Glomerular endothelial cell (primary cell): ENCODE measurements at places on chromosomes 6 and 20.

GRCh38 chr20:840858-841567, 7.5 kb downstream of the FAM110A start:
- DNase-seq, result no peak

- DNase-seq, result no peak
Observed at GRCh38 chr6:96624957-96625356, 62.0 kb downstream of the FHL5 start.

DNA sequence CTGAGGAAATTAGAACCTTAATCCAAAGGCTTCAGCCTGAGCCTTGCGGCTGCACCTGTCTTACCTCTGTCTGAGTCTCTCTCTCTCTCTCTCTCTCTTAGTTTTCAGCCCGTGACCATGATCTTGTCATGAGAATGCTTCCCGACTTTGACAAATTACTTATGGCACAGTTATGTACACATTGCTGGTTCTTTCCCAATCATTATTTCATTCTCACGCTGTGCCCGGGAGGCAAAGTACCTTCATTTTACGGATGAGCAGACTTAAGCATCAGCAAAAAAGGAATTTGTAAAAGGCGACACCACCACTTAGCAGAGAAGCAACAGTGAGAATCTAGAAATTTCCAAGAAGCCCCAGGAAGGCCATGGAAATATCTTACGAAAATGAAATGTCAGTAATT, 54.6 kb downstream of the GMPR start:
- no peak for DNase-seq

DNA sequence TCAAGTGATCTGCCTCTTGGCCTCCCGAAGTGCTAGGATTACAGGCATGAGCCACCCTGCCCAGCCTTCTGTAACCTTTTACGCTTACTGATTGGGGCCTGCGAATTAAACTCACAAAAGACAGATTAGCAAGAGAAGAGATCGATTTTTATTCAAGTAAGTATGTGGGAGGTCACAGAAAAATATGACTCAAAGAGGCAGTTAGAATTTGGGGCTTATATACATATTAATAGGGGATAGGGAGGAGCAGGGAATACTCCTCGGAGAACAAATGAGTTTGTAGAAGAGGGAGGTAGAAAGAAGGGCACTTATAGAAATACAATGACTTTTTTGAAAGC, 78.9 kb downstream of the CD24 start:
- no peak for DNase-seq

DNA sequence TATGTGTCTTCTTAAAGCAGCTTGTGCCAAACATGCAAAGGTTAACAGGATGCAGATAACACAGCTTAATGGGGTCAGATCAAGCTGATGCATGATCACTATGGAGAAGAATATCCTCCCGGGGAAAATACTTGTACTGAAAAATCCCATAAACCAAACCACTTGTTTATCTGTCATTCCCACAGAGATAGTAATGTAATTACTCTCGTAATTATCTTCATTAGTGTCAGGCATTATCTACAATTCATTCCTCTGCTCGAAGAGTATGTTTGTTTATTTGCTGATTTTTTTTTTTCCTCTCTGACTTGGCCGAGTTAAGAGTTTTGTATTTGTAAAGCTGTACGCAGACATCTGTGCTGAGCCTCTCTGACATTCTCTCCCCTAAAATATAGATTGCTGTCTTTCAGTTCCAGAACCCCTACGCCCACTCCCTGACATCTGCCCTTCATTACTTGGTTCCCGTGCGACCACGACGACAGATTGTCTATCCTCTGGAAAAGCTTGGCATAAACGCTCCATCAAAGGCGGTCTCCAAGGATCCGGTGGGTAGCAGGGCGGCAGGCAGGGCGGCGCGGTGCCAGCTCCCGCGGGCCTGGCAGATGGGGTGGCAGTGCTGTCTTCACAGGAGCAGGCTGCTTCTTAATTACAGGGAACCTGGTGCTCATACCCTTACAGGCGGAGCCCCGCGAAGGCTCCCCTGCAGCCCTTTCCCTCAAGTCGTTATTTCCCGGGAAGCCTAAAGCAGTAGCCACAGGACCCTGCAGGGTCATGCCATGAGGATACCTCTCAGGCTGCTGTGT, 147.2 kb downstream of the CFAP61 start:
- no peak for DNase-seq

- no peak for DNase-seq
Observed at GRCh38 chr20:44001667-44002596, 87.3 kb downstream of the TOX2 start.

- no peak for DNase-seq
Observed at GRCh38 chr6:84059082-84059481, 25.5 kb downstream of the MRAP2 start.

GRCh38 chr6:4743062-4743461, 33.1 kb upstream of the CDYL start:
- DNase-seq, result no peak

GRCh38 chr6:68038815-68039408, 596.2 kb upstream of the ADGRB3 start:
- DNase-seq, result no peak

- DNase-seq, result no peak
Observed at GRCh38 chr6:25769983-25770382, 15.4 kb downstream of the SLC17A4 start.

DNA sequence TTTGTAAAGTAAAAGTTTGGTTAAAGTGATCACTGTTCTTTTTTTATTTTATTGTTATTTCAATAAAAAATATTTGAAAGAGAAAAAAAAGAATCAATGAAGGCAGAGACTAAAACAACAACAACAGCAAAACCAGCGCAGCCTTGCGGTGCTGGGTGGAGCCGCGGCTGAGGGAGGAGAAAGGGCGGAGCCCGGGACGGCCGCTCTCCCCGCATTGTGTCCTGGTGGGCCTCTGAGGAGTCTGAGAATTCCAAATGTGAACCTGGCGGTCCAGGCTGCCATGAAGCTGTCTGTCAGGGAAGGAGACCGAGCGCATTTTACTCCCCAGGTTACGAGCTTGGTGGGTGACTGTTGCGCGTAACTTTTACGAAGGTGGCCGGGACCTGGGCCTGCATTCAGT, 43.2 kb downstream of the TMEM242 start:
- DNase-seq, result no peak

DNA sequence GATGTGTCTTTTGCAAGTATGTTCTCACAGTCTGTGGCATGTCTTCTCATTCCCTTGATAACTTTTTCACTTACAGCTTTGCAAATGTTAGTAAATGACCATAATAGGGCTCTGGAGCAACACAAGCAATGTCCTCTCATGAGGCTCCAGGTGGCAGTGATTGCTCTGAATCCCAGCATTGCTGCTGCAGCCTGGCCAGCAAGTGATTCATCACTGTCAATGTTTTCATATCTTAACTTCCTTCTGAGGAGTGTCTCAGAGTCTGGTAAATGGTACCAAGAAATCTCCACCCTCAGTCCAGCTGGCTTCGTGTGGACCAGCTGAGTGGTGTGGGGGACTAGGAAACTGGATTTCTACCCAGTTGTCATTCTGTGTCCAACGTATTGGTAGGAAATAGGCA, 139.6 kb downstream of the MYLK4 start:
- DNase-seq, result no peak

DNA sequence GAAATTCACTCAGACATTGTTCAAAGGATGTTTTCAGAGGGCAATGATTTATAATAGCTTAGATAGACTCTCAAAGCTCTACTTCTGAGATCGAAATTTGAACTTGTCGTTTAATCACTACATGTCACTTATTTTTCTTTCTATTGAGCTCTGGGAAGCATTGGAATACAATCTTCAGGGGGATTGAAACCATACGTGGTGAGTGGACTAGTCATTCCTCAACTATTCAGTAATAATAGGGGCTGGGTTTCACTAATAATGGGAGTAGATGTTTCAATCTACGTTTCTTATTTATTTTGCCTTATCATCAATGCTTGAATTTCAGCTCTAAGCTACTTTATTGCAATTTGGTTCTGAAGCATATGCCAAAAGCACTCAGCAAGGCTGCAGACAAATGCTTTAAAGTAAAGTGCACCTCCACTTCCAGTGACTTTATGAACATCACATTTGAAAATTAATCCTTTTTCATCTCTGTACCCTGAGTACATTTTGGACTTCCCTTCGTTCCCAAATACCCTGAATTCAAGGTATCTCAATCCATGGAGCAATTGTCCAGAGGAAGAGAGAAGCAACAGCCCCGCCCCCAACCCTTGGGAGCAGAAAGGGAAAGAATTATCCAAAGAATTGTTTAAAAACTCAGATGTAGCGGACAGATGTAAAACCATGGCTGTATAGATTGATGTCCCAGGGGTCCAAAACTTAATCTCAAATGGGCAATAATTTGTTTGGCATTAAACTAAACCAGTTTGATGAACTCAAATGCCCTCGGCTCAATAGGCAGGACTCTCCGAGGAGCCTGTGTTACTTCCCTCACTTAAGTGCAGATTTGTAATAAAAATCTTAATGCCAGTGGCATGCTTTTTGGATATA, 68.1 kb downstream of the HFE start:
- no peak for DNase-seq

- DNase-seq, result no peak
Observed at GRCh38 chr6:54578261-54578660, 268.3 kb upstream of the FAM83B start.

GRCh38 chr6:110687326-110687725, 127.9 kb downstream of the CDK19 start:
- peak; percentile 12 for DNase-seq

GRCh38 chr6:118705544-118706491, 54.4 kb upstream of the CEP85L start:
- no peak for DNase-seq

- no peak for DNase-seq
Observed at GRCh38 chr20:24768201-24768636, 180.8 kb upstream of the CST7 start.

- DNase-seq, result no peak
Observed at GRCh38 chr6:118135371-118135770, 228.3 kb downstream of the SLC35F1 start.

DNA sequence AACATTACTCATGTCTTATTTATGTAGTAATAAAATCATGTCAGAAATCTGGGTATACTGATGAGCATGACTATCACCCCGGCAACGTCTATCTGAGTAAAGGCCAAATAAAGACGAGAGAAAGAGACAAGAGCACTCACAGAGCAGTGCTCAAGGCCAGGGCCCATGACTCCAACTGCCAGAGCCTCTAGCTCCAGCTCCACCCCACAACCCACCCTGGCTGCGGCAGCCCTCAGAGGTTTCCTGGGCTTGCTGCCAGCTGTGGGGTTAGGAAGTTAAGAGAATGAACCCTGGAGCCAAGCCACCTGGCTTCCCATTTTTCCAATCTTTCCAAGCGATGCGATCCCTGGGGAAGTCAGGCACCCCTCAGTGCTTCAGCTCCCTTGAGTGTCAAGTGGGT, 92.0 kb upstream of the PAX1 start:
- no peak for DNase-seq

DNA sequence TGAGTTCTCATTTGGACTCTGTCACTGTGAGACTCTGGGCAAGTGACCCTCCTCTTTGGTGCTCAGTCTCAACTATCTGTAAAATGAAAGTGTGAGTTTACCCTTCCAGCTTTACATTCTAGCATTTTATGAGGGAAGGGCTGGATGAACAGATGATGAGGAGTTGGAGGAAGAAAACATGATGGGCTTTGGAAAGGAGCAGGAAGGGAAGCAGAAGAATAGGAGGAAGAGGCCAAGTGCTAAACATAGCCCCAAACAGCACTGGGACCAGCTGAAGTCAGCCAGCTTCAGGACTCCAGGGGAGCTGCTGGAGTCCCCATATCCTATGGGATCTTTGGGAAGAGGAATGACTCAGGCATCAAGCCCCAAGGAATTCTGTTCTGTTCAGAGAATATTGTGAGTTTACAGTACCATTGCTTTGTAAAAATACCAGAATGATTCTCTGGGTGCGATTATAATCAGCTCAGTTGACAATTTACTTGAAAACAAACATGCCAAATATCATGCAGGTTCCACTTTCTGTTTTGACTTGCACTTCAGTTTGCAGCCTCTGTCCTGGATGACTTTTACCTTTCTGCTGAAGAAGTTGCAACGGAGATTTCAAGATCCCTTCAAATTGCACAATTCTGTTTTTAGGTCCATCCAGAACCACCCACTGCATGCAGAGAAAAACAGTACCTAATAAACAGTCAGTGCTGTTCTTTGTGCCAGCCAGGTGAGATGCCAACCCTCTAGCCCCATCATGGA, 3.2 kb downstream of the CD40 start:
- DNase-seq, result no peak

- DNase-seq, result no peak
Observed at GRCh38 chr20:44402391-44403193, 47.1 kb downstream of the HNF4A start.
